ENCODE measurements at places on chromosomes 7 and 10.

DNA sequence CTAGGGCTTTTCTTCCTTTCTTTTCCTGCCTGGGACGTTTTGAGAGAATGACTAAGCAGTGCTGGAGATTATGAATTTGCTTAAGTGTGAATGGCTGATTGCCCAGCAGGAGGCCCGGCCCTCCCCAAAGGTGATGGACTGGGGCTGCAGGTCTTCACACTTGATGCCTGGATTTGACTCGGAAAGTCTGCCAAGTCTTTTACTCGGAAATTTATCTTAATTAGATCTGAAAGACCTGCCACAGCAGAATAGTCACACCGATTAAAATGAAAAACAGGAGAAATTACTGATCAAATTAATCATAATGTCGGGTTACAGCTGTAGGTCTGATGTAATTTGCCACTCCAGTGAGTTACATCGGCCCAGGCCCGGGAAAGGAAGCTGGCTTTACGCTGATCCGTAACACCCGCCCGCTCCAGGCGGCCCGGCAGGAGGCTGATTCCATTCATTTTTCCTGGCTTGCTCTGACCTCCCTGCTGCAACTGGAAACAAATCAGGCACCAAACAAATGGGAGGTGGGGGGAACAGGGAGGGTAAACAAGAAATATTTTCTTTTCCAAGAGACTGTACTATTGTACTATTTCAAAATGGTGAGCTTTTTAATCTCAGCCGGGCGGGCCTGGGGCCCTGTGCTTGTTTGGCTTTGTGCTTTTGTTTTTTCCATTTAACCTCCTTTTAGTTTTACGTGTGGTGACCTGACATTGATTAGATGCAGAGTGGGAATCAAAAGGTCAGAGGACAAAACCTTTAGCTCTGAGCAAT is 212.4 kb upstream of the YAE1 start:
- no peak for DNase-seq

- peak; percentile 19 for DNase-seq
These were observed 31.9 kb upstream of the AGBL3 start for GRCh38 chr7:134954197-134955082.

DNA sequence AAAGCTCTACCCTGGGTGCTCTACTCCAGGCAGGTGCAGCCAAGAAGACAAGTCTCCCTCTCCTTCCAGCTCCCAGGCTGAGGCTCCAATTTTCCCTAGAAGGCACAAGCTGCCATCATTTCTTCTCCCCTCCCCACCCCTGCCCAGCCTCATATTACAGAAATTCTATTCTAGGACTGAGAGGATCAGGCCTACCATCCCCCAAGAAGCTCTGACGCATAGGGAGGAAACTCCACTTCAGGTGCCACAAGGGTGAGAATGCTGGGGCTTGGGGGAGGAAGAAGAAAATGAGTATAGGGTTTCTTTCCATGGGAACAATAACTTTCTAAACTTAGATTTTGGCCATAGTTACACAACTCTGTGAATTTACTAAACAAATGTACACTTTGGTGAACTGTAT is 35.3 kb downstream of the FEZF1 start:
- DNase-seq, result no peak

GRCh38 chr10:109770663-109771062 is 152.6 kb downstream of the XPNPEP1 start:
- no peak for DNase-seq

- DNase-seq, result peak; percentile 58
These were observed 55.4 kb downstream of the SLC37A3 start for GRCh38 chr7:140342727-140343514.

GRCh38 chr10:49534670-49535381 is 4.1 kb downstream of the ERCC6 start:
- DNase-seq, result no peak

GRCh38 chr7:141956084-141956483 is 9.3 kb upstream of the CLEC5A start:
- DNase-seq, result no peak

Data from hematopoietic multipotent progenitor cell treated with erythropoietin and hydrocortisone succinate and interleukin-3 and kit ligand, for 17 days (in vitro differentiated cells).